Type B pancreatic cell (in vitro differentiated cells): ENCODE measurements at places on chromosomes 1 and 21.

DNA sequence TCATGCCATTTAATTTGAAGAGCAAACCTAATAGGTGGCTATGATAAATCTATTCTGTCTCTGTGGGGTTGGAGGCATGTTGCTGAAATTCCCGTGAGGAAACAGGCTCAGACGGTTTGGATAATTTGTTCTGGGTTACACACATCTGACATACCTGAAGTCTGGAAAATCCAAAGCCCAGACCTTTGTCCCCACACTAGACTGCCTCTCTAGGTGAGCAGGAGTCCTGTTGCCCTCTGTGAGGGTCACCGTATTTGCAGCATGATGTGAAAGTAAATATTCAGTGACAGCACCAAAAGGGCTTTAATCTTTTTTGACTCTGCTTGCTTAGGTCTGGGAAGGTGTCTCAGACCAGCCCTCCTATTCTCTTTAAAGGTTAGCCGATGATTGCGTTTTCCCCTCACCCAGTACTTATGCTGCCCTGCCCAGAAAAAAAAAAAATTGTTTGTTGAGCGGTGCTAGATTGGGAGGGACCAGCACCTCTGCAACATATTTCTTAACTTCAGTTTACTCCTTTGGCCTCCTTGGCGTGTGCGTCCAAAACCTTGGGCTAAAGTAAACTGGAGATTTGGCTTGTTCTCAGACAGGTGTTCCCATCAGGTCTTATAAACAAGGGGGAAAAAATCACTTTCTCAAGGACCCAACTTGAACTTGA is 67.0 kb downstream of the CACHD1 start:
- peaks cover 51% of the 10 kb centered on the region for H3K4me1 ChIP-seq
- peak overlapping the region; percentile 44 for H3K27ac ChIP-seq
- H3K36me3 ChIP-seq = peaks cover 12% of the 10 kb centered on the region
- peak overlapping the region; percentile 10 for H3K4me3 ChIP-seq

GRCh38 chr1:59409986-59410385 is 113.1 kb downstream of the FGGY start:
- no peaks in the 10 kb centered on the region for H3K27me3 ChIP-seq
- H3K27ac ChIP-seq = no peak overlapping the region
- H3K4me3 ChIP-seq = no peak overlapping the region

- H3K27me3 ChIP-seq = peaks cover 34% of the 10 kb centered on the region
- H3K27ac ChIP-seq = no peak overlapping the region
- DNase-seq = no peak
- no peak overlapping the region for H3K4me3 ChIP-seq
- H3K4me1 ChIP-seq = no peaks in the 10 kb centered on the region
Observed at GRCh38 chr21:35399706-35400105, 350.6 kb upstream of the RUNX1 start.

- H3K36me3 ChIP-seq = no peaks in the 10 kb centered on the region
- no peak for DNase-seq
- H3K27me3 ChIP-seq = no peaks in the 10 kb centered on the region
Observed at GRCh38 chr1:74324684-74325448, 89.7 kb downstream of the TNNI3K start.

DNA sequence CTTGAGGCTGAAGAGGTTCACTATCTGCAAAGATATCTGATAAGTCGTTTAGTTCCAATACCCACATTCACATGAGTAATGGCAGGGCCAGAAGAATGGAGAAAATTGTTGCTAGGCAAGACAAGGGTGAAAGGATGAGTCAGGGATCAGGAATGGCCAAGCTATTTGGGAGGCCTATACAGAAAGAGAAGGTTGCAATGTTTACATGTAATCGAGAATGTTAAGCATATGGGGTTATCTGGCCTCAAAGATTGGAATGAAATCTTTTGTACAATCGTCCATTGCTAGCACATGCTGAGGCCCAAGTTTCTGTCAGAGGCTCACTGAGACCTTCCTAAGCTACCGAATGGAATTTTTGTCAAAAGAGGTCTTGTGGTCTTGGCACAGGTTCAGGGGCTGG is 299.9 kb upstream of the PLD5 start:
- H3K4me3 ChIP-seq = no peak overlapping the region
- H3K27me3 ChIP-seq = peaks cover 3% of the 10 kb centered on the region
- H3K27ac ChIP-seq = peak overlapping the region; percentile 66
- no peaks in the 10 kb centered on the region for H3K36me3 ChIP-seq
- H3K4me1 ChIP-seq = no peaks in the 10 kb centered on the region
